Mucosa of descending colon (tissue), 3 donors: ENCODE measurements at places on chromosomes 4 and X. TPM values are rescaled to one million over a fixed set of nuclear protein-coding genes. Genes with fewer than 3 reads are reported as not detected.

- DNase-seq, result no peak
Observed at GRCh38 chr4:10002278-10002677, 19.0 kb downstream of the SLC2A9 start.

DNA sequence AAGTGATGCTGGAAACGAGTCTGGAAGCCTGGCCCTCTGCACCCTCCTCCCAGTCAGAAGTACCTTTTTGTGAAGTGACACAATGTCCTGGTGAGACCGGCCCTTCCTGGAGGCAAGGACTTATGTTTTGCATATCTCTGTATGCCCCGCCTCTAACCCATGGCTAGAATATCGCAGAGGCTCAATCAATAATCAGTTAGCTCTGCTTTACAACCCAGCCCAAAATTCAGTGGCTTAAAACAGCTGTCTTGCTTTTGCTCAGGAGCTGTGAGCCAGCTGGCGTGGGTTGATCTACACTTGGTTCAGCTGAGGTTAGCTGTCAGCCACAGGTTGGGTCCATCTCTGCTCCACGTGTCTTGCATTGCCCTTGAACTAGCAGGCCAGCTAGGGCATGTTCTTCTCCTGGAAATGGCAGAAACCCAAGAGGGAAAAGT lies 98.8 kb upstream of the METTL14 start:
- no peak for DNase-seq

- DNase-seq, result peak; percentile 71
Observed at GRCh38 chr4:46329118-46329976, 60.6 kb downstream of the GABRA2 start.

Gene PTCHD1
- 0.61 TPM for total RNA-seq

GRCh38 chrX:2627272-2627867 lies 63.7 kb upstream of the CD99 start:
- no peak for DNase-seq

Gene NIPAL1
- total RNA-seq, result 24.1 TPM

GRCh38 chr4:187550256-187550950 lies 445.2 kb upstream of the ZFP42 start:
- DNase-seq, result no peak

GRCh38 chrX:25025615-25026014 lies 9.8 kb upstream of the ARX start:
- no peak for DNase-seq

- no peak for DNase-seq
Observed at GRCh38 chrX:39465467-39465866, 632.3 kb downstream of the BCOR start.

Gene ARX
- total RNA-seq, result 0.13 TPM

DNA sequence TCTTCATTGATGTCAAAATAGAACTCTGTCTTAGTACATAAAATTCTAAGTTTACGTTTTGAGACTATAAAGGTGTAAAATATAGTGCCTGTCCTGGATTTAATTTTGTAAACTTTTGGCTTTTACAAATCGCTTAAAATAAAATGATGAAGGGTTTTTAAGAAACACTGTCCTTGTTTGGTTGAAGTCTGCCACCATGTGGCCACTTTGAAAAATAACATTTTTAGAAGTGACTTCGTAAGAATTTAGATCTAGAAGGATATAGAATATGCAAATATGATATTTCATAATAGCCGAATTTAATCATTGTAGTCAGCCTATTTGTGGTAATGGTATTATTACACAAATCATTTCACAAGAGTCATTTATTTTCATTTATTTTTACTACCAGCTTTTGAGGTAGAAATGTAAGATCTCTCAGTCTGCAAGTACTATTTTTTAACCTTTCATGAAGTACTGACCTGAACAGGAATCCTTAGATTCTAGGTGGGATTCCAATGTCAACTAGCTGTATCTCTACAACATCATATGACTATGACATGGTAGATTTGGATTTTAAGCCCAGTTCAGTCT lies 31.0 kb upstream of the FAT4 start:
- DNase-seq, result no peak

DNA sequence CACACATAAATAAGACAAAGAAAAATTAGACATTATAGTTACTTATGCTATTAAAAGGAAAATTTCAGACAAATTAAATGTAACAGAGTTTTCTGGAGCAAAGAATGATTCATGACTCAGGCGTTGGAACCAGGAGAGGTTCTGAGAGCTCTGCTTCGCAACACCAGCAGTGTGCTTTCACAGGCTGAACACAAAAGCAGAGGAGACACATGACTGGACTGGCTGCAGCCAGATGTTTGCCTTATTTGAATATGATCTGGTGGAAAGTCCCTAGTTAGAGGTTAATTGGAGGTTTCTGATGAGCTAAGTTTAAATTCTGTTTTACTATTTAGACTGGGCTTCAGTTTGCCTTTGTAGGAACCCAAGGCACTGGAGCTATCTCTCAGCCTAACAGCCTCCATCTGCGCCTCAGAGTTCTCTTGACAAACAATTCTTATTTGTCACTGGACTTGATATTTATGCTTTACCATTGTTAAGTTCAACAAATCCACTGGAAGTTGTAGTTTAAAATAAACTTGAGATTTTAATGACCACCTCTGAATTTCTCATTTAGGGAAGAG lies 16.2 kb downstream of the BOD1L1 start:
- no peak for DNase-seq
